ENCODE measurements at places on chromosomes 13 and 19.

DNA sequence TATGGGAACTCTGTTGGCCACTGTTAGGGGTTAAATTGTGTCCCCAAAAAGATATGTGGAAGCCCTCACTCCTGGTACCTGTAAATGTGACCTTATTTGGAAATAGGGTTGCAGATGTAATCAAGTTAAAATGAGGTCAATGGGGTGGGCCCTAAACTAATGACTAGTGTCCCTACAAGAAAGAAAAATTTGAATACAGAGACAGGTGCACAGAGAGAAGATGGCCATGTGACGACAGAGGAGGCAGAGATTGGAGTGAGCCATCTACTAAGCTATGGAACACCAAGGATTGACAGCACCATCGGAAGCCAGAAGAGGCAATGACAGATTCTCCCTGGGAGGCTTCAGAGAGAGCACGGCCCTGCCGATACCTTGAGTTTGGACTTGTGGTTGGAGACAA lies 16.5 kb downstream of the POU2F2 start:
- no peak for DNase-seq

DNA sequence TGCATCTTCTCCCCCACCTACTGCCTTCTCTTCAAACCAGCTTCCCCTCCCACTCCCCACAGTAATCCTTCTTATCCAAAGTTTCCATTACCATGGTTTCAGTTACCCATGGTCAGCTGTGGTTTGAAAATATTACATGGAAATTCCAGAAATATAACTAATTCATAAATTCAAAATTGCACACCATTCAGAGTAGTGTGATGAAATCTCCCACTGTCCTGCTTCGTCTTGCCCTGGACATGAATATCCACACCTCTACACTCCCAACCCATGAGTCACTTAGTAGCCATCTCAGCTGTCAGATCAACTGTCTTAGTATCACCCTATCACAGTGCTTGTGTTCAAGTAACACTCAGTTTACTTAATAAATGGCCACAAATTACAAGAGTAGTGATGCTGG lies 3.8 kb upstream of the KCTD12 start:
- DNase-seq, result no peak

DNA sequence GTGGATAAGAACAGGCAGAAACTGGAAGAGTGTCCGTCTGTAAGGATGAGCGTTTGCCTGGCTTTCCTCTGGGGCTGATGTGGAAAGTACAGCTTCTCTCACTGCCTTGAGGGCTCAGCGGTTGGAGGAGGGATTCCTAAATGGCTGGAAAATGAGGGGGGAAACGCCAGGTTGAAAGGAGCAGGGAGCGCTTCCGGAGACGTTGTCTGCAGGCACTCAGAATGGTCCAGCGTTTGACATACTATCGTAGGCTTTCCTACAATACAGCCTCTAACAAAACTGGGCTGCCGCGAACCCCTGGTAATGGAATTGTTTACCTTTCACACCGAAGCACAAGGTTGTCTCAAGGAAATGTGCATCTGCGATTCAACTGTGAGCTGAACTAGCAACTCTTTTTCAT lies 39.9 kb downstream of the MRPL57 start:
- no peak for DNase-seq

DNA sequence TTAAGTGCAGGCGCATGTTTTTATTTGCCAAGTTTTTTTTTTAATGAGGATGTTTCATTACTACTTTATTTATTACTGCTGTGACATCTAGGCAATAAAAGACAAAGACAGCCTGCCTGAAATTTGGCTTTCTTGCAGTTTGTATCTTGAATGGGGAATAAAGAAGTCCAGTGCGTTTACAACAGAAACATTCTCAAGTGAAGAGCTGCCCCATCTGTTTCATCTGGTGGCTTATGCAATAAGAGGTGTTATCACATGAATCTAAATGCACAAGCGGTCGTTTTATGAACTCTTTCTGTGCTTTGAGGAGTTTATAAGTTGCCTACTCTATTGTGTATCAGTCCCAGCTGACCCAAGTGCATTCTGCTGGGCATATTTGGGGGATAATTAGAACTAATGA lies 12.6 kb upstream of the MAB21L1 start:
- DNase-seq, result no peak

DNA sequence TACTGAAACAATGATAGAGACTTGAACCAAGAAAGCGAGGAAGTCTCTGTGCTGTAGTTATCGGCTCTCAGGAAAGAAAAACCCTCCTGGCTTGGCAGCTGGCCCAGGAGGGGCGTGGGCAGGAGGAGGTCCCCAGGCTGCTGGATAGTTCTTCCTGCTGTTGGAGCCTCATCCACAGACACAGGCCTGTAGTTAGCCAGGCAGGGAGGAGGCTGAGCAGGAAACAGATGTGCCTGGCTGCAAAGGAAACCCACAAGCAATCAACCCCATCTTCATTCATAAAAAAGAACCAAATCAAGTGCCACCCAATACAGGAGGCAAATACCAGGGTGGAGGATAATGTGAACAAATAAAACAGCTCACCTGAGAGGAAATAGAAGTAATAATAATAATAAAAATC lies 86.2 kb downstream of the IRS2 start:
- DNase-seq, result no peak

GRCh38 chr19:53977991-53978731 lies 13.3 kb upstream of the CACNG6 start:
- DNase-seq, result no peak

DNA sequence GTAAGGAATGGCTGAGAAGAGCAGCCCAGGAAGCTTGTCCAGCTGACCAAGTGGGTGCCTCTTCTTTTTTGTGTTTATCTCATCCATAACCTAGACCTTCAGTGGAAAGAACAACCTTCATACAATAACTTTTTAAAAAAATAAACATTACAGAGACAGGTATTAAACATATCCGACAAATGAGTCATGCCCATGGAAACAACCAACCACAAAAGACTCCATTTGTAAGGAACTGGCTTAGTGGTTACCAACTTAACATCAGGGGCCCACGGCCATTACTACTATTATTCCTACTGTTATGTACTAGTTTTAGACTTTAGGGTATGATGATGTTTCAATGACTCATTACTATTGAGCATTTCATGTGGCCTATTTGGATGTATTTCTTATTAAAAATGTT lies 191.7 kb upstream of the SERP2 start:
- no peak for DNase-seq

GRCh38 chr13:75792526-75793187 lies 156.5 kb downstream of the LMO7 start:
- DNase-seq, result no peak

DNA sequence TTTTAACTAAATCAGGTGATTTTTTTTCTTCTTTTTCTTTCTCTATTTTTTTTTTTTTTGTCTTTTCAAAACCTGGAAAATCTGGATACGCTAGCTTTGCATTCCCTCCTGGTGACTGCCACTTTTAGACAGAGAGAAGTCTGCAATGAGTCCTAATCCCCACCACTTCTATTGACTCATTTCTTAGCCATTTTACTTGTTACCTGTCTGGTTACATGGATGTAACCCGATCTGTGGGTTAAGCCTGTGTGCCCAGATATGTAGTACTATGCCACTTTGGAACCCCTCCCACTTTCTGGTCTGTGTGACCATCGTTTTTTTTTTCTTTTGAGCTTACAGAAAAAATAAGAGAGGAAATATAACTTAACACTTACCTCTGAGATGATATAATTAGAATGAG lies 817.8 kb upstream of the PCDH9 start:
- DNase-seq, result no peak

DNA sequence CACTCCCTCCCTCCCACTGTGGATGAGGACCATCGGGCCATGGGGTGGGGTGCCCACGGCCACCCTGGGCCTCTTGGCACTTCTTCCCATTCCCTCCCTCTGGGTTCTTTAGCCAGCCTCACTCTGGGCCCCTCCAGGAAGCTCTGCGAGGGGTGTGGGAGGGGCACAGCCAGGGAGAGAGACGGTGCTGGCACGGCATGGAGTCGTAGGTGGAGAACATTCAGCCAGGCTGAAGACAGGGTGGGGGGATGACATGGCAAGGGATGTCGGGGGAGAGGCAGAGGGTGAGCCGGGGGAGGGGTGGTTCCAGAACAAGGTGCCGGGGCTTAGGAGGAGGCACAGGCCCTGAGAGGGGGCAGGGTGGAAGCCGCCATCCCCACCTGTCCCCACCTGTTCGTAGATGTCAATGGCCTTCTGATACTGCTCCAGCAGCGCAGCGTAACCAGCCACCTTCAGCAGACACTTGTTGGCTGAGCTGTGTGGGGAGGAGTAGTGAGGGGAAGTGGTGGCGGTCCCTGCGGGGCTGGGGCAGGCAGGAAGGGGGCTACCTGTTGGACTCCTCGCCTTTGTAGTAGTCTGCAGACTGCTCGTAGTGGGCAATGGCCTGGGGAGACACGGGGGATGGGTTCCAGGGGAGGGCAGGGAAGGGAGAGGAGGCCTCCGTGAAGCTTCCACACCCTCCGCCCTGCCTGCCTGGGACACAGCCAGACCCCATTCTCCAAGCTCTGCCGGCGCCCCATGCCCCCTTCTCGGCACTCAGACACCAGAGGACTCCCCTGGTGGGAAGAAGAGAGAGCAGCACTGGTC lies 8.8 kb upstream of the KPTN start:
- no peak for DNase-seq

GRCh38 chr13:59363313-59363712 lies 800.4 kb downstream of the DIAPH3 start:
- DNase-seq, result no peak

GRCh38 chr19:57773488-57773887 lies 4.0 kb downstream of the ZNF586 start:
- no peak for DNase-seq

- no peak for DNase-seq
Measured at GRCh38 chr13:42986176-42986574, 5.9 kb downstream of the EPSTI1 start.

DNA sequence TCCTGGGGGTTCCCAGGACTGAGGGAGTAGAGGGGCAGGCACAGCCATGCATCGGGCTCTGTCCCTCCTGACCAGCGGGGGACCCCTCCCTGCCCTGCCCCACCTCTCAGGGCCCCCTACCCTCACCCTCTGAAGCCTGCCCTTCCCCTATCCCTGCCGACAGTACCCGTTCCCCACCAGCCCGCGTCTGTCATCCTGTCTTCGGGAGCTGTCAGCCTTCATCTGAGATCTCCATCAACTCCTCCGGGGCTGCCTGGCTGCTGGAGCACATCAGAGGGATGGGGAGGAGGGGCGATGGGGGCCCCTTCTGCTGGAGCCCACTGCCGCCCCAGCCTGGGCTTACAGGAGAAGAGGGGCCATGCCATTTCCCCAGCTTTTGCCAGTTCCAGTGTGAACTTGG lies 6.2 kb upstream of the SHD start:
- no peak for DNase-seq

- no peak for DNase-seq
Measured at GRCh38 chr13:75635828-75636435, at the start of gene LMO7. Gene LMO7, plus strand, starts transcription at chr13:75636330. Its CDS starts 328 bp downstream, at chr13:75636658.

GRCh38 chr13:60261432-60262351 lies 98.0 kb upstream of the DIAPH3 start:
- DNase-seq, result no peak

DNA sequence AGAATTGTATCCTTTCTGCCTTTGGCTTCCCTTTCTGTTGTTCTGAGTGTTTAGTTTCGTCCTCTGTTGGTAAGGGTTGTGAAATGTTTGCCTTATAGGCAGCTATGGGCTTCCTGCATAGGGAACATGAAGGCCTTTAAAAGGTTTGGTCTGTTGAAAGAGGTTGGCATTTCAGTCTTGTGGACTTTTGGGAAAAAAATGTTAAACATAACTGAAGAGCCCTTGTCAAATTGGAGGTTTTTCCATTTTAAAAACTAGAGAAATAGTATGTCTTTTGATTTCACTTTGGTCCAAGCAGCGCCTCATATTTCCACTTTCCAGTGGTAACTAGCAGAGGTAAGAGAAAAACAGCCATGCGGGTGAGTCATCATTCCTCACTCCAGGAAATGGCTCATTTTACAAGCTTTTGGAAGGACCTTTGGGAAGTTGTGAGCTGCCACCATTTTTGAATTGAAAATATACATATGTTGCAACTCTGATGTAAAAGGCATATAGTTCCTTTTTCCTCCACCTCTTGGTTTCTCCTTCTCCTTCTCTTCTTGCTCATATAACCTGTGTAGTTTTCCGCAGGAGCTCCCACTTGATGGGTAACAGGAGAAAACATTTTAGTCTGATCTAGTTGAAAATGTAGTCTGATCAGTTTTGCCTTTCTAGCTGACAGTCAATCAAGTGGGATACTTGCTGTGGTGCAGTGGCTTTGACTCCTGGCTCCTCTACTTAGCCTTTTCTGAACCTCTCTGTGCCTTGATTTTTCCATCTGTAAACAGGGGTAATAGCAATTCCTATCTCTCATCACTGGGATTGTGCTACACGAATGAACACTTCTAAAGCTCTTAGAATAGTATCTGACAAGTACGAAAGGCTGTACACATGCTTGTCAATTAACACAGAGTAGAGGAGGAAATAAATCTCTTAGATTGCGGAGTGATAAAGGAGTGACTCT lies 23.0 kb downstream of the GPC6 start:
- no peak for DNase-seq

GRCh38 chr19:33819880-33820781 lies 23.5 kb downstream of the KCTD15 start:
- DNase-seq, result no peak

DNA sequence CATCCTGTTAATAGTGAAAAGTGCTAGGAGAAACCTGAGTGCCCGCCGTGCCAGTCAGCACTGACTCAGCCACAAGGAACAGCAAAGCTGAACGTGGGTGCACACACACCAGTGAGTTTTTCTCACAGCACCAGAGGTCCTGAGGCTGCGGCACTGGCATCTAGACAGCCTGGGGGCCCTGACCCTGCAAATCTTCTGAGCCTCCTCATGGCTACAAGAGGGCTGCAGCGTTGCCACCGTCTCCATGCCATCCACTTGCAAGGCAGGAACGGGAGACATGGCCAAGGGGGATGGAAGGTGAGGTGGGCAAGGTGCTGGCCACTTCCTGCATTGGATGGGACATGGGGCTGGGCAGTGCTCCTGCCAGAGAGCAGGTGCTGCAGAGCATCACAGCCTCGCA lies 211.2 kb upstream of the SOX1 start:
- no peak for DNase-seq

GRCh38 chr19:35665604-35666003 lies 713 bp upstream of the UPK1A start:
- DNase-seq, result no peak

DNA sequence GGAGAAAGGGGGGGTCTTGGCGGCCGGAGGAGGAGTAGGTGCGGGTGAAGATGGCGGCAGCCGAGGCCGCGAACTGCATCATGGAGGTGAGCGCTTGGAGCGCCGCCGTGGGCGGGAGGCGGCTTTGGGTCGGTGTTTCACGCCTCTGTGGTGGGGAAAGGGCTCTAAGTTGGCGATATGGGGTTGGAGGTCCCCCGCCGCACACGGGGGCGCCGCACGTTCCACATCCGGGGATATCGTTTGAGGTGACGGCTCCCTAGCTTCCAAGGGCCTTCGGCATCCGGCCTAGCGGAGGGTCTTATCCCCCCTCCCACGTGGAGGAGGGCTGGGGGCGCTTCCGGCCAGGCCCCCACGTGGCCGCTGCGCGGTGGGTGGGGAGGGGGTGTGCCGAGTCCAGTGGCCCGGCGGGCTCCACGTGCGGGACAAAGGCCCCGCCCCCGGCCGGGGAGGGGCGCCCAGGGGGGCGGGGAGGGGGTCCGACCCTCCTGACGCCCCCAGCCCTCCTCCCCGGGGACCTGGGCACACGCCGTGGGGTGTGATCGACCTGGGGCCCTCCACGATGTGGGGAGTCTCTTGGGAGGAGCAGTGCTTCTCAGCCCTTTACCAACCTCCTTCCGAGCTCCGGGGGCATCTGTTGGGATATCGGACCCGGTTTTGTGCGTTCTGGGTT lies at the start of gene PRMT1:
Gene PRMT1 (plus strand): TSS at position 41 of the 670 bp plus-strand sequence. CDS start 10 bp downstream, at position 51.
- DNase-seq, result no peak
